ENCODE measurements at places on chromosomes 7 and 10.

- DNase-seq = no peak
Measured at GRCh38 chr10:83801983-83802382, 337.3 kb upstream of the GHITM start.

- no peak for DNase-seq
Measured at GRCh38 chr7:83415840-83416239, 233.1 kb downstream of the SEMA3E start.

DNA sequence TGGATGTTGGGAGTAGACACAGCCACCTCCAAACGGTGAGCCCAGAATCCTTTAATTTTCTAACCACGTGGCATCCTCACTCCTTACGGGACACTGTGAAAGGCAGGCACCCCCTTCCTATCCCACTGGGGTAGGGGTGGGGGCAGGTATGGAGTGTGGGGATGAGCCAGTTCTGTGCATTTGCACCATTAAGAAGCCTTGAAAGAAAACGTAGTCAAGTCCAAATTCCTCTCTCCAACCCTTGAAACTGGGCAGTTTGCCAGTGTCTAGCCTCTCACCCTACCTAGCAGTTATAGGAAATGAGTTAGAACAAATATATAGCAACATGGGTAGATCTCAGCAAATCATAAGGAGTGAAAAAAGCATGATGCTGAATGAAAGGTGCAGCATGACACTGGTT, 92.4 kb upstream of the LEP start:
- no peak for DNase-seq

GRCh38 chr7:123979876-123980275, 53.0 kb downstream of the TMEM229A start:
- peak; percentile 51 for DNase-seq

GRCh38 chr7:149598721-149599308, 101.2 kb upstream of the ZNF746 start:
- peak; percentile 25 for DNase-seq

DNA sequence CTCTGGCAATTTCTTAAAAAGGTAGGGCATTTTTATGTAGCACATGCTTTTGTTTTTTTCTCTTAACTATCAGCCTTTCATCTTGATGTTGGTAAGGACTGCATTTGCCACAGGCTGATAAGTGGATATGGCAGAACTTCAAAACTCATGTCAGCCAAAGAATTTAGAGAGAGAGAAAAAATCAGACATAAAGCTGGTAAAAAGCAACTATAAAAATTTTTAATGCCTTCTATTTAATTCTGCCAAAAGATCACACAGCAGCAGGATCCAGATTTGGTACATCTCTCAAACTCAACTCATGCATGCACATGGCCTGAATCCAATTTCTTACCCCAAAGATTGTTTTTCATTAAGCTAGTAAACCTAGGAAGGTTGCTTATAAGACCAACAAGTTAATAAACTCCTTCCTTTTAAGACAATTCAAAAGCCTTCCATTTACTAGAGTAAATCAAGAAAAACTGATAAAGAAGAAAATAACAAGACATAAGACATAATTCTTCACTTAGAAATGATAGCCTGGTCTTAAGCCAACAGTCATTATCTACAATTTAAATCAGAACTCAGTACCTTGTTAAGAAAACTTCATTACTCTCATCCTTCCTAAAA, 69.3 kb downstream of the GLI3 start:
- DNase-seq = no peak

DNA sequence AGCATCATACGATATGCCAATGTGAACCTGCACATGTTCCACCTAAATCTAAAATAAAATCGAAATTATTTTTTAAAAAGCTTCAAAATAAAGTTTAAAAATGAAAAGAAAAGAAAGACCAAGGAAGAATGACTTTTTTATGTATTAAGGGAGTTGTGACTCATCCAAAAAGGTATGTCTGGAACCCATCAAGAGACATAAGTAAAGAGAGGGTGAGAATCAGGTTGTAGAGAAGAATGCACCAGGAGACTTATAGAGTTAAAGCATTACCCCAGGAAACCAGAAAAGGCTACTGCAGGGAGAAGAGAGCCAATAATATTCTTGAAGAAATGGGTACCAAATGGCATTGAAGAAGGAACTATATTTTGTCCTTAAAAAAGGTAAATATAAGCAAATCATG, 69.8 kb downstream of the CTTNBP2 start:
- DNase-seq = no peak

DNA sequence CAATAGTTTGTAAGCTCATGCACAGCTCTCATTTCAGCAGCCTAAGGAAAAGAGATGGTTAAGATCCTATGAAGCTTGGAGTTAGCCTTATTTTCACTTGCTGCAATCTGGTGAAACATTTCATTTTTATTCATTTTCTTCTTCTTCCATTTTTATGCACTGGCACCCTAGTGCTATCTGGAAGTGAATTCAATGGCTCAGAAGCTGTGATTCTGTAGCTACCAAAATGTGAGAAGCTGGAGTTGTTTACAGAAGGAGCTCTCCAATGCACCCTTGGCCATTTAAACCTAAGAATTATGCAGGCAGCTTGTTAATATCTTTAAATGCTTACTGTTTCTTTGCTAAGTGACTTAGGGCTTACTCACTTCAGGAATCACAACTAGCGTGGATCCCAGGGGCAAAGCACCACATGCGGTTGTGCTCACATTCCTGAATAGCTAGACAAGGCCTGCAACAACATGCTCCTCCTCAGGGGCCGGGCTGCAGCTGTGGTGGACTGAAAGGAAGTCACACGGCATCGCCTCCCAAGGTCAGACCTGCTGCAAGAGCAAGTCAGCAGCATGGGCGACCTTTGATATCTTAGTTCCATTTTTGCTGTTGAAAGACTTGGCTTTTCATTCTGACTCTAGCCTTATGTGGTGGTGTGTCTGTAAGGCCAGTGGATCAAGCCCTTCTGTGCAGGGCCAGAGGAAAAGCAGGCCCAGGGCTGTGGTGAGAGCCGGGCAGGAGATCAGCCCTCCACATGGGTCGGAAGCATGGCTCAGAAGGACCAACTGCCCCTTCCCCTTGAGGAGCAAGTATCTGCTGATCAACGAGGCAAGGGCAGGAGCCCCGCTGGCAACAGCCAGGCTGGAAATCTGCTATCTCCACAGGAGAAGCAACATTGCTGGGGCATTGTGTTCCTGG, 91.9 kb upstream of the MBL2 start:
- DNase-seq = peak; percentile 98

DNA sequence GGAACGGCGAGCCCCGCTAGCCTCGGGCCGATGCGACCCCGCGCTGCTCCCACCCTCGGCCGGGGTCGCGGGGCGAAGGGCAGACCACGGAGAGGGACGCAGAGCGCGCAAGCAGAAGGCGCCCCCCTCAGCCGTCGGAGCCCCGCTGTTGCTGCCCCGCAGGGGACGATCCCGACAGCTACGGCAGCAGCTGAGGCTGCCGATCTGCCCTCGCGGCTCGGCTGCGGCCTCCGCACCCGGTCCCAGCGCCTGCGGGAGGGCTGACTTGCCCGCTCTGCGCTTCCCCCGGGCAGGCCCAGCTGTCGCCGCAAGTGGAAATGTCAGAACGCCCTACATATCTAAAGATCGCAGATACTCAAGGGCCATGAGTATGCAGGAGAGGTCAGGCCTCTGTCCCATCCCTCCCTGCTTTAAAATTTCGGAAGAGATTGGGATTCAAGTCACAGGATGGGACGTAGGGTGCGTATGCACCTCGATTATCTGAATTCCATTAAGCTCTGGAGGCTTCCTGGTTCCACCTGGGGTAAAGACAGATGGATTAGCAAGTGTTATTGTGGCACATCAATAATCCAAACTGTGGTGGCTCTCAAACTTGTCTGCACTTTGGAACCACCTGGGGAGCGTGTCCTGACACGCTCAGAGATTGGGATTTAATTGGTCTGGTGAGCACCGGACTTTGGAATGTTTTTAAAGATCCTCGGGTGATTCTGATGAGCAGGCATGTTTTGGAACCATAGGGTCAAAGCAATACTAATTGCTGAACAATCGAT, at the start of gene CRPPA:
Gene CRPPA (minus strand): TSS at position 206 of the 770 bp plus-strand sequence. CDS start 216 bp downstream, outside the sequence.
- DNase-seq = peak; percentile 50

- no peak for DNase-seq
Measured at GRCh38 chr7:77699056-77699455, 2.8 kb downstream of the RSBN1L start.

DNA sequence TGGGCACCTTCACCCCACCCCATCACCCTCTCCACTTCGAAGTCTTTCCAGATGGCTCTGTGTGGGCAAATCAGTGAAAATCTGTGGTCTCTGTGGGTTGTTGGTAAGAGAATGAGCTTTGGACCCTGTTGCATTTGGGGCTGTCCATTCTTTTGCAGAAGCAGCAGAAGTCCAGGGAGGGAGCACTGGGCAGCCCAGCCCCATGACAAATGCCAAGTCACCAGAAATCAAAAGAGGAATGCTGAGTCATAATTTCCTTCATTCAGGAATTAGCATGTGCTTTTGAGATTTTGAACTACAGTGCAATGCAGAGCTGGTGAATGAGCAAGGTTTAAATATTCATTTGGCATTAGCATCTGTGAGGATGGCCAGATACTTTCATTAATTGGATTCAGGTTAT, 556.2 kb downstream of the LRMDA start:
- peak; percentile 12 for DNase-seq

DNA sequence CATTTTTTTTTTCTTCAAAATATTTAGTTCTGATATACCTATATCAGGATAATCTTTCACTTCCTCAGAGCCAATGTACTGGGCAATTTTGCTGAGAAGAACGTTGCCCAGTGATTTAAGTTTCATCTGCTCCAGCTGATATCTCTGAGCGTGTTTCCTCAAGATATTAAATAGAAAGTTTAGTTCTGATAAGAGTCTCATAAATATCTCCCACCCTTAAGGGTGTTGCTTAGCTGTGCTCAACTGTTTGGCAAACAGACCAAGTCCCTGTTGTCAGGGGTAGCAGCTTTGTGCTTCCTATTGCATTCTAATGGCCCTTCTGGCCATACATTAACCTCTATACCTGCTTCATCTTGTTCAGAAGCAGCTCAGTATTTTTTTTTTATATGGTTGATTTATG, 84.7 kb upstream of the GPR141 start:
- no peak for DNase-seq

- DNase-seq = no peak
Measured at GRCh38 chr10:125953778-125954385, 57.5 kb downstream of the FANK1 start.

GRCh38 chr10:91593834-91594233, 39.0 kb downstream of the PPP1R3C start:
- no peak for DNase-seq

DNA sequence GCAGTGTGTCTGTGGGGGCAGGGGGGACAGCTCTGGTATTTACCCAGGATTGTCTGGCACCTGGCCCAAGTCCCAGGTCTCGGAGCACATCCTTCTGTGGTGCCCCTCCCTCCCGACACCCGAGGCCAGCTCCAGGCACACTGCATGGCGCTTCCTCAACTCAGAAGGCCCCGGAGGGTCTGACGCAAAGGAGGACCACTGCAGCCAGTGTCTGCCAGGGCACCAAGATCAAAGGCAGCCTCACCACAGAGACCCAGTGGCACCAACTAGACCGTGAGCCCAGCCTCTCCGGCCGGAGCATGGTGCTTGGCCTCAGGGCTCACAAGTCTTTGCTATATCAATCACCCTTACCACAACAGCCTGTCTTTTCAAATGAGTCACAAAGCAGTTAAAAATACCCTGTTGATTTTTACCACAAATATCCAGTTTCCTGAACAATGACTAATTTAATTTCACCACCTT, 99.3 kb upstream of the DDC start:
- peak; percentile 80 for DNase-seq
